ENCODE measurements at places on chromosomes 13 and 19.
A peak's percentile ranks its signal among the peaks of the same experiment; 100 is the strongest.

DNA sequence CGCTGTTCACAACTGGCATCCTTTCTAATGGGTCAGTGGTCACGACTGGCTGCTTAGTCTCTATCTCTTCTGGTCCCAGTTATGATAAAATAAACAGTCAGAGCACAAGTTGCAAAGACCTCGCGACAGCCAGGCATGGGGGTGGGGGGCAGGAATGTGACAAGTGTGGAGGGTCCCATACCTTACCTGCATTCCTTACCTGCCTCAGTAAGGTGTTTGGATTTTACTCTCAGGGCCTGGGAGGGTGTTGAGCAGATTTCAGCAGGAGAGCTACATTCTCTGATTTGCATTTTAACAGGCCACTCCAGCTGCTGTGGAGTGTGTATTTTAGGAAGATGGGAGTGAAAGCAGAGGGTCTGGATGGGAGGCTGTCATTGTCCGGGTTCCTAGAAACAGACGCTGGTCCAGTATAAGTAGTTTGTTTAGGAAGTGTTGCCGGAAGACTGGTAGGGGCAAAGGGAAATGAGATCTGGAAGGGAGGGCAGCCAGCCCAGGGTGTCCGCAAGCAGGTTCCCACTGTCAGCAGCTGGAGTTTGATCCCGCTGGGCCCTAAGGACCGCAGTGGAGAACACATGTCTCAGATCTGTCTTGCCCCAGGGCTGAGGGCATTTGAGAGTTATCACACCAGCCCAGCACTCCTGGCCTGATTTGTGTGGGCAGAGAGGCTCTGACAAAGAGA lies 920.0 kb downstream of the UQCRFS1 start:
- peak; percentile 45 for DNase-seq

DNA sequence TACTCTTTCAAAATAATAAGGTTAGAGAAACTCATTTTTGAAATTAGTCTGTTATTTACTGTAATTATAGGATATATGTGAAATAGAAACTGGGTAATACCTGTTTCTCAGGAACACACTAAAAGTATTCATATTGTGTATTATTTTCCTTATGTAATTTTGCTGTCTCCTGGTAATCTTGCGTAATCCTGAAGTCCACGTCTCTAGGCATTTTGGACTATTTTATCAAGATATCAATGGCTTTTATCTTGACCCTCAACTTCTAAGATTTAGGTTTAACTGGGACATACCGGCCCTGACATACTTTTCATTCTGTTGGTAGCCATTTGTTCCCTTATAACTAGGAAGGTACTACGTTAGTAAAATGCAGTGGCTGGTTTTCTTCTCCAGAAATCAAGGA lies 80.3 kb downstream of the PAN3 start:
- no peak for DNase-seq

DNA sequence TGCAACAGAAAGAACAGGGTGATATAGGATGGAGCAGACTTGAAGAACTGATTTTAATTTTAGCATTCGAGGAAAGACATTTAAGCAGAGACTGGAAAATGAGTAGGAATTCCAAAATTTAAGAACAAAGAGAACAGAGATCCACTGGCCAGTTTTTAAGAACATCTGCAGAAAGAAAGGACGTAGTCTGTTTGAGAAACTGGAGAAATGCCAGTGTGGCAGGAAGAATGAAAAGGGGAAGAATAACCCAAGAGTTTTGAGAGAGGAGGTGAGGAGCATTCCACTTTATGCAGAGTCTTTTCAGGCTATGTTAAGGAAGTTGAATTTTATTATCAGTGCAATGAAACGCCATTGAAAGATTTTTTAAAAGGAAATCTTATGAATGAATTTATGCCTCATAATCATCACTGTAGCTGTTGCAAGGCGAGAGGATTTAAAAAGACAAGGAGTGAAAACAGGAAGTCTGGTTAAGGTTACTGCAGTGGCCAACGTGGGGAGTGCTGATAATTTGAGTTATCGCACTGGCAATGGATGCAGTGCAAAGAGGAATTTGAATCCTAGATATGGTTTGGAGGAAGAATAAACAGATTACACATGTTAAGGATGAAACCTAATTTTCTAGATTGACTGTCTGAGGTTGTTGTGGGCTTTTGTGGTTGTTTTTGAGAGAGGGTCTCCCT lies 253.8 kb downstream of the DACH1 start:
- DNase-seq: no peak

- DNase-seq: no peak
Measured at GRCh38 chr13:48501705-48502104, 31.2 kb downstream of the RCBTB2 start.

DNA sequence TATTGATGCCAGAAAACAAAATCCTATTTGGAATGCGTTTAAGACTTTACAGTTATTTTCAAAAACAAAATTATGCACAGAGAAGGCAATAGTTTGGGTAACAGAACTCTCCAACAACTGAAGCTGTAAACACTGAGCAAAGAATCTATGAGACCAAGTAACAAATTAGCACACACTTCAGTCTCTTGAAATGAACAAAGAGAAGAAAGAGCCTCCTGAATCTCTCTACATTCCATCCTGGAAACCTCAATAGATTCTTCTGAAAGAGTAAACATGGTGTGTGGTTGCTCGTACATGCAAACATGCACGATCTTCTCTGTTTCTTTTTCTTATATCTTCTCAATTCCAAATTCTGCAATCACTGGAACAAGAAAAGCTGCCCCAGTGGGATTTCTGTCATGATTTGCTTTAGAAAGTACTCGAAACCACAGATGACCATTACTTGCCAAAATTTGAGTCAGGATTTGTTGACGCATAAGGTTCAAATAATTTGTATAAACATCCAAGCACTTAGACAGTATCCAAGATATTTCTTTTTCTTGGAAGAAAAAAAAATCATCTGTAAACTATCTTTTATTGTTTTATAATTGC lies 137.9 kb upstream of the DACH1 start:
- no peak for DNase-seq

Measured in WTC11 (cell line).